ENCODE measurements at places on chromosomes 11 and 22.

GRCh38 chr11:83483808-83484207 lies 197.6 kb upstream of the CCDC90B start:
- DNase-seq = no peak

GRCh38 chr22:39098026-39098425 lies 982 bp downstream of the APOBEC3H start:
- no peak for DNase-seq

GRCh38 chr11:34444428-34444827 lies 5.7 kb downstream of the CAT start:
- DNase-seq = no peak

GRCh38 chr11:102994105-102994504 lies 38.6 kb upstream of the MMP13 start:
- DNase-seq = no peak

DNA sequence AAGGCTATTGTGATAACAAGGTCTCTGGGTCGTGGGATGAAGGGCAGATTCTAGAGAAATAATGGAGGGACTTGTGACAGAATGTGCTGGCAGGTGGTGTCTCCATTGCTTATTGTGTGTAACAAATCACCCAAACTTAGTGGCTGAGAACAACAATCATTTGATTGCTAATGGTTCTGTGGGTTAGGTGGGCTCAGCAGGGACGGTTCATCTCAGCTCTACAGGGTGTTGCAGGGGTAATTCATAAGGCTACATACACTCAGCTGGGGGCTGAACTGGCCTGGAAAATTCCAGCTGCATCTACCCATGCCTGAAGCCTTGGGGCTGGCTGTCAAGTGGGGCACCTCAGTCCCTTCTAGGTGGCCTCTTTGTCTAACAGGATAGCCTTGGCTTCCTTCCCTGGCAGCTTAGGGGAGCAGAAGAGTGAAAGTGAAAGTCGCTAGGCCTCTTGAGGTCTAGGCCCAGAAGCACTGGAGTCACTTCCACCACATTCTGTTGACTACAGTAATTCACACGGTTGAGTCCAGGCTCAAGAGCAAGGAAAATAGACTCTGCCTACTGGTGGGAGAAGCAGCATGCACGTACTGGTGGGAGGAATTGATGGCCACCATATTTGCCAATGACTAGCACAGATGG lies 308.9 kb downstream of the MN1 start:
- no peak for DNase-seq

GRCh38 chr11:1667906-1668305 lies 29.1 kb upstream of the KRTAP5-6 start:
- DNase-seq = no peak

Measured in iPS DF 19.7 (cell line).